ENCODE measurements at places on chromosomes 7 and 10.

- no peak for DNase-seq
These were observed 230.4 kb upstream of the TMEM72 start for GRCh38 chr10:44680764-44681163.

DNA sequence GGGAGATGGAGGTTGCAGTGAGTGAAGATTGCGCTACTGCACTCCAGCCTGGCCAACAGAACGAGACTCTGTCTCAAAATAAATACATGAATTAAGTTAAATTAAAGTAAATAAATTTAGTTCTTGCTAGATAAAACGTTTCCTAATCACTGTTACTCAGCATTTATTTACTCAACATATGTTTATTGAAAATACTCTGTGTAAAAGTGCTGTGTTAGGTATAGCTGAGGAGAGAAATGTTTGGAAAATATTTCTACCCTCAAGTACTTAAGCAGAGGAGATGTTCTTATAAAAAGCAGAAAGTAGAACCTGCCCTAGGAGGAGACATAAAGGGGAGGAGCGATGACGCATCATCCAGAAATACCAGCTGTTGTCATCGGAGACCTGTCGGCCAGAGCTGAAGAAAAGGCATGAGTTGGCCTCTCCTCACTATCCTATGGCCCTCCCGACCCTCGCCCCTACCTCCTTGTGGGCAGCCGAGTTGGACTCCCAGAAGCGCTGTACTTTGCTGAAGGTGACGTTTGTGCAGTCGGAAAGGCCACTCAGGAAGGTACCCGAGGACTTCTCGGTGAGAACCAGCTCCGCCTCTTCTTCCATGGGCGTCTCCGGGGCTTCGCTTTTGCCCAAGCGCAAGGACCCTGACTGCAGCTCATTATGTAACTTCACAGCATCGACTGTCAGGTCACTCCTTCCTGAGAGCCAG lies 1.1 kb downstream of the RRP12 start:
- DNase-seq = no peak

- DNase-seq = no peak
These were observed 369.9 kb downstream of the WDR11 start for GRCh38 chr10:121221072-121221471.

DNA sequence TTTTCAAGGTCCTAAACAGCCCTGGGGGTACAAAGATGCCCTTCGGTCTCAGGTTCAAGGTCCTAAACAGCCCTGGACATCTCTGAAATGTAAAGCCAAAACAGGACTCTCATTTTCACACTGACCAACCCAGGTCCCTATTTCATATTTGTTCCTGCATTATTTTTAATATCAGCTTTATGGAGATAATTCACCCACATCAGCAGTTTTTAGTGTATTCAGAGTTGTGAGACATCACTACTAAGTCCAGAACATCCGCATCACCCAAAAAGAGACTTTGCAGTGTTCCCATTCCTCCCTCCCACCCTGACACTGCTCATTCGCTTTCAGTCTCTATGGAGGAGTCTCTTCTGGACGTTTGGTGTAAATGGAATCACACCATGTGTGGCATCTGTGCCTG lies 420.2 kb downstream of the PTPRN2 start:
- no peak for DNase-seq

- no peak for DNase-seq
These were observed 109.3 kb downstream of the CPEB3 start for GRCh38 chr10:92181575-92181974.

DNA sequence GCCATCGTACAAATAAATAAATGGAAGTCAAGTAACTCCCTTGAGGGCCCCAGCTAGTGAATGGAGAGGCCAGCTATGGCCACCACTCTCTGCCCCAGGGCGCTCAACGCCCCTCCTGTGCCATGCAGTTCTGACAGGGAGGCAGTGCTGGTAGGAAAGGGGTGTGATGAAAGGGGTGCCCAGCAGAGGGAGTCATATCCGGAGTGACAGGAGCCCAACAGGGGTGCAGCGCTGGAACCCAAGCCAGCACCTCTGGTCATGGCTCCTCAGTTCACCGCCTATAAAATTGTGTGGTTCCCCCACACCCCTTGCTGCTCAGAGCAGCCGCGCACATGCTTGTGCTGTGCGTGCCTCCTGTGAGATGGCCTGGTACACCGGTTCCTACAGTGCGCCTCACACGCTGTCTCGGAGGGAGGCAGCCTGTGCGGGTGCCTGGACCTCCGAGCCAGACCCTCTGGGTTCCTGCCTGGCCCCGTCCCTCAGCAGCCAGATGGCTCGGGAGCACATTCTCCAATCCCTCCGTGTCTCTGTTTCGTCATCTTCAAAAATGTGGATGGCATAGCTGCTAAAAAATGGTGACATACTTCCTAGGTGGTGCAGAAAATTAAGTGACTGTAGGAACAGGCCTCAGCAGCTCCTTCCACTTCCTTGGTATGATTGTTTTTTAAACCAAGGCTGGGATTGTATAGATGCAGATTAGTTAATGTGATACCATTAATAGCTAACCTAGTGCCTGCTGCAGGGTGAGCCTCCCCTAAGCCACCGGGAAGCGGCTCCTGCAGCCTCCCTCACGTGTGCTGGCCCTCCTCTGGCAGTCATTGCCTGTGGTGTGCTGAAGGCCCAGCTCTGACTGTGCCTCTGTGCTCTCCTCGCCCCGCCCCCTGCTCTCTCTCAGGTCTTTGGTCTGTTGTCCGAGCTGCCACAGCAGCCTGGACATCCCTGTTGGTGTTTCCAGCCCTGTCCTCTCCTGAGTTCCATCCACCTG lies 125.8 kb downstream of the EGFR start:
- DNase-seq = peak; percentile 32

GRCh38 chr10:95601116-95601719 lies 40.0 kb upstream of the SORBS1 start:
- DNase-seq = peak; percentile 66
